Prostate gland (tissue), 2 donors: ENCODE measurements at places on chromosomes 6 and 20. TPM values are rescaled to one million over a fixed set of nuclear protein-coding genes. Genes with fewer than 3 reads are reported as not detected.

GRCh38 chr6:129667621-129668020, 42.4 kb downstream of the ARHGAP18 start:
- H3K4me3 ChIP-seq = no peak overlapping the region
- no peaks in the 10 kb centered on the region for H3K36me3 ChIP-seq

DNA sequence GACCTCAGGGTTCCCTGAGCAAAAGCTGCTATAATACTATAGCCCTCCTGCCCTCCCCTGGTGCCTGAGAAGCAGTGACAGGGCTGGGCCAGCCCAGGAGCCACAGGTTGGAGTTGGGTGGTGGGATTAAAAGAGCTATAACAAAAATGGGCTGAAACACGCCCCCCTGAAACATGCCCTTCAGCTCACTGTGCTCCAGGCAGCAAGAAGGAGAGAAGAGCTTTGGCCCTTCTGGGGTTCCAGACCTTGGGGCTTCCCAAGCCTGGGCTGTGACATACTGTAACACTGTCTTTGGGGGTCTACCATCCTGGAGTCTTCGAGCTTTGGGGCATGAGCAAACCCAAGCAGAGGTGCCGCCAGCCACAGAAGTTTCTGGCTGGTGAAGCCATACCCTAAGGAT, 129.2 kb downstream of the HTR1B start:
- no peak for DNase-seq
- no peak overlapping the region for H3K4me3 ChIP-seq
- no peak overlapping the region for H3K27ac ChIP-seq
- no peaks in the 10 kb centered on the region for H3K36me3 ChIP-seq

- H3K4me3 ChIP-seq = no peak overlapping the region
- H3K27ac ChIP-seq = no peak overlapping the region
- H3K36me3 ChIP-seq = no peaks in the 10 kb centered on the region
- no peak for DNase-seq
Observed at GRCh38 chr20:8971669-8972316, 97.1 kb upstream of the PLCB4 start.

- H3K36me3 ChIP-seq = no peaks in the 10 kb centered on the region
- H3K27me3 ChIP-seq = no peaks in the 10 kb centered on the region
- no peaks in the 10 kb centered on the region for H3K4me1 ChIP-seq
- DNase-seq = no peak
- no peak overlapping the region for H3K27ac ChIP-seq
- no peak overlapping the region for H3K4me3 ChIP-seq
Observed at GRCh38 chr6:5746053-5746758, 260.5 kb downstream of the NRN1 start.

- peaks cover 7% of the 10 kb centered on the region for H3K4me1 ChIP-seq
- H3K36me3 ChIP-seq = no peaks in the 10 kb centered on the region
Observed at GRCh38 chr6:43746071-43746470, 23.9 kb upstream of the VEGFA start.

GRCh38 chr6:150251566-150252186, 108.8 kb downstream of the PPP1R14C start:
- DNase-seq = no peak
- H3K27me3 ChIP-seq = no peaks in the 10 kb centered on the region
- H3K4me1 ChIP-seq = no peaks in the 10 kb centered on the region
- H3K4me3 ChIP-seq = no peak overlapping the region
- H3K36me3 ChIP-seq = no peaks in the 10 kb centered on the region

GRCh38 chr6:113733381-113733780, 123.8 kb upstream of the MARCKS start:
- H3K4me3 ChIP-seq = no peak overlapping the region
- H3K27me3 ChIP-seq = no peaks in the 10 kb centered on the region
- no peaks in the 10 kb centered on the region for H3K36me3 ChIP-seq
- H3K27ac ChIP-seq = no peak overlapping the region
- no peaks in the 10 kb centered on the region for H3K4me1 ChIP-seq

CEP57L1 gene
- total RNA-seq = 11.8 TPM

HTR1E gene
- not detected for total RNA-seq

ZSCAN31 gene
- total RNA-seq = 21.7 TPM

RIPPLY2 gene
- 0.23 TPM for total RNA-seq

PI16 gene
- 18.0 TPM for total RNA-seq

PAX1 gene
- not detected for total RNA-seq

PAQR8 gene
- 9.9 TPM for total RNA-seq

LY6G6F gene
- 3.7 TPM for total RNA-seq

ZFP57 gene
- 1.7 TPM for total RNA-seq

GRM1 gene
- not detected for total RNA-seq
